Smooth muscle cell of trachea (primary cell): ENCODE measurements at places on chromosomes 12 and 14. TPM values are rescaled to one million over a fixed set of nuclear protein-coding genes. Genes with fewer than 3 reads are reported as not detected.

The ATXN7L3B gene
- 20.4 and 24.0 TPM in 2 replicates for total RNA-seq

The CCDC38 gene
- total RNA-seq, result not detected in 2 replicates

The MSI1 gene
- not detected in 2 replicates for total RNA-seq

The TTC9 gene
- total RNA-seq, result 0.15 and 0.17 TPM in 2 replicates

The APOLD1 gene
- total RNA-seq, result 2.6 and 13.7 TPM in 2 replicates

The KRT79 gene
- not detected in 2 replicates for total RNA-seq

The TDRD9 gene
- total RNA-seq, result 0.29 and 0.33 TPM in 2 replicates

The ZNF740 gene
- 11.6 and 17.2 TPM in 2 replicates for total RNA-seq

The C12orf50 gene
- total RNA-seq, result 0.17 TPM in 1 of 2 replicates, not detected in the other

The GPHN gene
- 8.3 and 14.4 TPM in 2 replicates for total RNA-seq

The KRT72 gene
- total RNA-seq, result not detected in 2 replicates

The SYNE3 gene
- 42.5 and 44.0 TPM in 2 replicates for total RNA-seq

The PTPRO gene
- 1.2 and 2.3 TPM in 2 replicates for total RNA-seq

The DHRS2 gene
- total RNA-seq, result 0.33 TPM in 1 of 2 replicates, not detected in the other

The OR4E2 gene
- total RNA-seq, result not detected in 2 replicates

The EIF2S3B gene
- 0.83 and 0.87 TPM in 2 replicates for total RNA-seq

The TAS2R42 gene
- total RNA-seq, result not detected in 2 replicates

The EMC9 gene
- total RNA-seq, result 11.1 and 25.2 TPM in 2 replicates

The ST8SIA1 gene
- total RNA-seq, result 9.9 and 11.9 TPM in 2 replicates

The CELA1 gene
- not detected in 2 replicates for total RNA-seq

The CRIP1 gene
- 1.3 and 2.5 TPM in 2 replicates for total RNA-seq

The VWF gene
- 0.99 and 2.9 TPM in 2 replicates for total RNA-seq

The CLEC2B gene
- total RNA-seq, result 14.2 and 19.3 TPM in 2 replicates

The NXPH4 gene
- total RNA-seq, result 3.2 and 3.5 TPM in 2 replicates

The FGF6 gene
- not detected in 2 replicates for total RNA-seq

The COPS7A gene
- total RNA-seq, result 83.2 and 106 TPM in 2 replicates

The PPP1R36 gene
- 1.2 TPM in 1 of 2 replicates, not detected in the other for total RNA-seq

The GRIP1 gene
- total RNA-seq, result 0.73 TPM in 1 of 2 replicates, not detected in the other

The MMP17 gene
- total RNA-seq, result 11.2 and 26.1 TPM in 2 replicates

The PKP2 gene
- total RNA-seq, result not detected in 2 replicates

The SOAT2 gene
- not detected in 2 replicates for total RNA-seq

The IL23A gene
- 0.50 and 0.58 TPM in 2 replicates for total RNA-seq

The TAS2R14 gene
- 2.3 and 4.1 TPM in 2 replicates for total RNA-seq

The RNASE4 gene
- total RNA-seq, result 26.6 and 29.3 TPM in 2 replicates

The KRT71 gene
- total RNA-seq, result not detected in 2 replicates

The KCNK10 gene
- not detected in 2 replicates for total RNA-seq

The TOMM20L gene
- total RNA-seq, result not detected in 2 replicates

The WSCD2 gene
- not detected in 2 replicates for total RNA-seq

The RFX4 gene
- not detected in 2 replicates for total RNA-seq

The FSCB gene
- total RNA-seq, result under 0.01 TPM in 1 of 2 replicates, not detected in the other

The ART4 gene
- total RNA-seq, result 0.44 TPM in 1 of 2 replicates, not detected in the other

The IFT43 gene
- total RNA-seq, result 26.8 and 40.6 TPM in 2 replicates

The SPX gene
- 0.50 TPM in 1 of 2 replicates, not detected in the other for total RNA-seq

The KIF5A gene
- total RNA-seq, result 0.44 and 0.66 TPM in 2 replicates

The GLIPR1L2 gene
- total RNA-seq, result 1.3 TPM in 2 replicates

The NT5DC3 gene
- total RNA-seq, result 7.6 and 10.6 TPM in 2 replicates

The OR4K17 gene
- total RNA-seq, result not detected in 2 replicates

The B3GNT4 gene
- total RNA-seq, result 0.33 TPM in 1 of 2 replicates, not detected in the other

The NANOG gene
- total RNA-seq, result under 0.01 TPM in 2 replicates

The DIO3 gene
- not detected in 2 replicates for total RNA-seq

The CCDC196 gene
- total RNA-seq, result not detected in 2 replicates
